ENCODE measurements at places on chromosomes 6 and 20.

- DNase-seq: peak; percentile 16
Observed at GRCh38 chr6:146550911-146551310, 7.3 kb downstream of the RAB32 start.

GRCh38 chr20:14441201-14441600, 103.8 kb upstream of the FLRT3 start:
- DNase-seq: no peak

GRCh38 chr20:50826121-50826520, 31.3 kb downstream of the BCAS4 start:
- DNase-seq: no peak

DNA sequence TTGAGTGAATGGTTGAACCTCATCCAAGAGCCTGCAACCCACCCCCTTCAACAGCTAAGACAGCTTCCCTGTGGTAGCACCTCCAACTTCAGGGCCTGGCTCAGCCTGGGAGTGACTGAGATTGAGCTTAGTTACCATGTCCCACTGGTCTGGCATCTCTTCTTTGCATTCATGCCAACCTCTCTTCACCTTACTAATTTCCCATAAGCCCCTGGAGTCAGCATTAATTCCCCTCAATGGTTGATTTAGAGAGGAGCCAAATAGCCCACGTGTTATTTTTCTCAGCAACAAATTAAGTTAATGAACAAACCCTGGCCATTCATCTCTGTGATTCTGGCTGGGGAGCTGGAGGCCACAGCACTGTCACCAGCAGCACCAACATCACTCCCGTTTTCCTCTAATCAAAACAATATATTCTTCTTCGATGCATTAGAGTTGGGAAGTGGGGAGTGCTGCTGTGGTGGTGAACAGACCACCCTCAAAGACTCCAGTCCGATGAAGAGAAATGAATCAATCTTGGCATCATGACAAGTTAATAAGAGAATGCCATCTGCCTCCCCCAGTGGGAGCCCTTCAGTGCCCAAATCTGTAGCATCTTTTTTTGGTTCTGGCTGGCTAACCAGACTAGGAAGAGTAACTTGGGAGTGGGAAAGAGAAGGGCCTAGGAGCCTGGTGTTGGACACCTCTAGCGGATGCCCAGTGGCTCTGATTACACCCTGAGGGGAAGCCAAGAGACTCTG, 316.9 kb upstream of the RNF24 start:
- no peak for DNase-seq

GRCh38 chr20:42949950-42950349, 239.8 kb downstream of the PTPRT start:
- no peak for DNase-seq

GRCh38 chr20:6061544-6061943, 7.7 kb upstream of the LRRN4 start:
- no peak for DNase-seq
